ENCODE measurements at places on chromosomes 12 and 14. TPM values are rescaled to one million over a fixed set of nuclear protein-coding genes. Genes with fewer than 3 reads are reported as not detected.

The DRAM1 gene
- total RNA-seq, result 24.4 TPM

The AGAP2 gene
- 0.12 TPM for total RNA-seq

The NRL gene
- total RNA-seq, result 0.92 TPM

The ACRBP gene
- total RNA-seq, result 0.16 TPM

The DLK1 gene
- total RNA-seq, result 0.38 TPM

The RERG gene
- 0.26 TPM for total RNA-seq

The NTN4 gene
- total RNA-seq, result 44.5 TPM

The RBM19 gene
- total RNA-seq, result 18.2 TPM

The PROX2 gene
- not detected for total RNA-seq

The NXPH4 gene
- total RNA-seq, result 4.1 TPM

The MFAP5 gene
- 0.14 TPM for total RNA-seq

The TCTN2 gene
- total RNA-seq, result 13.3 TPM

The GLI1 gene
- total RNA-seq, result 9.3 TPM

The KRT71 gene
- 0.05 TPM for total RNA-seq

The BDKRB1 gene
- 0.86 TPM for total RNA-seq

The KCNH5 gene
- not detected for total RNA-seq

The SUOX gene
- total RNA-seq, result 10.1 TPM

The ANKRD13A gene
- 14.6 TPM for total RNA-seq

The KRT3 gene
- 0.07 TPM for total RNA-seq

The STON2 gene
- 0.79 TPM for total RNA-seq

The STAC3 gene
- 0.43 TPM for total RNA-seq

The RND1 gene
- total RNA-seq, result 17.8 TPM

The ASPG gene
- total RNA-seq, result 0.06 TPM

The P2RX2 gene
- total RNA-seq, result not detected

The ATP2A2 gene
- total RNA-seq, result 351 TPM

The C1QL4 gene
- 6.5 TPM for total RNA-seq

The PLD4 gene
- total RNA-seq, result 0.06 TPM

The SLC22A17 gene
- total RNA-seq, result 7.3 TPM

The SLC39A5 gene
- not detected for total RNA-seq

The AICDA gene
- total RNA-seq, result 0.05 TPM

The ZNF26 gene
- 11.1 TPM for total RNA-seq

The KCNA1 gene
- not detected for total RNA-seq

The PTCSC3 gene
- not detected for total RNA-seq

The CLEC1B gene
- not detected for total RNA-seq
